ENCODE measurements at places on chromosomes 1 and 21. TPM values are rescaled to one million over a fixed set of nuclear protein-coding genes. Genes with fewer than 3 reads are reported as not detected.

DNA sequence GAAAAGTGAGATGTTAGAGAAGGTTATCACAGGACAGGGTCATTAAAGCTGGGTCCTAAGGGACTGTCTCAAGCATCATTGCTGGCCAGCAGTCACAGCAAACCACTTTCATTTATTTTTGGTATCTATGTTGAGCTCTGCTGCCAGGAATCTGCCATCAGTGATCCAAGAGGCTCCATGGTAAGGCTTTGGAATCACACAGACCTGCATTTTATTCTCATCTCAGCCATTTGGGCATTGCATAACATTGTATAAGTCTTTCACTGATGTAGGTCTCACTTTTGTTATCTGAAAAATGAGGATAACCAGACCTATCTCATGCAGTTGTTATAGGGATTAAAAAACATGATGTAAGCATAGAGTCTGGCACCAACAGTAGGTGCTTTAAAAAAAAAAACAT is 77.5 kb downstream of the OMA1 start:
- H3K36me3 ChIP-seq: no peaks in the 10 kb centered on the region
- no peaks in the 10 kb centered on the region for H3K27me3 ChIP-seq
- no peak overlapping the region for H3K4me3 ChIP-seq
- H3K4me1 ChIP-seq: no peaks in the 10 kb centered on the region

- peak overlapping the region; percentile 86 for H3K27ac ChIP-seq
- H3K4me1 ChIP-seq: peaks cover 54% of the 10 kb centered on the region
- peak overlapping the region; percentile 26 for H3K4me3 ChIP-seq
- H3K27me3 ChIP-seq: no peaks in the 10 kb centered on the region
- H3K36me3 ChIP-seq: no peaks in the 10 kb centered on the region
Observed at GRCh38 chr1:113983391-113983790, 4.1 kb downstream of the OLFML3 start.

DNA sequence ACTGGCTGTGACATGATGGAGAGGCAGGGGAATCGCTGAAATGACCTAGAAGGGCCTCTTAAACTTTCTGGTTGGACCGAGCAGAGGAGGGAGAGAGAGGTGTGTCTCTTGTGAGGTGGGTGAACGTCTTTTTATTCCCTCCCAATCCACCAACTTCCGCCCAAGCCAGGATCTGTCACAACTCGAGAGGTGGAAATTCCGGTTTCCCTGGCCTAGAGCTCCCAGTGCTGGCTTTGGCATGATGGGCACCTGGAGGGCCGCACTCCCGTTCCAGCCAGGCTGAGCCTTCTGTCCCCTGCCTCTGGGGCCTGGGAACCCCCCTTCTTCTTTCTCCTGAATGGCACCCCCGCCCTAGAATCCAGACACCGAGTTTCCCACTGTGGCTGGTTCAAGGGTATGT is at the start of gene SEMA4A:
TSS of gene SEMA4A (plus strand) at position 224 of the 400 bp plus-strand sequence. CDS start 994 bp downstream, outside the sequence.
- DNase-seq: peak; percentile 66
- peaks cover 7% of the 10 kb centered on the region for H3K4me1 ChIP-seq
- H3K27me3 ChIP-seq: no peaks in the 10 kb centered on the region
- peak within 1 kb of the TSS; percentile 22 for H3K27ac ChIP-seq
- no peak within 1 kb of the TSS for H3K4me3 ChIP-seq
- H3K36me3 ChIP-seq: no peaks in the 10 kb centered on the region

DNA sequence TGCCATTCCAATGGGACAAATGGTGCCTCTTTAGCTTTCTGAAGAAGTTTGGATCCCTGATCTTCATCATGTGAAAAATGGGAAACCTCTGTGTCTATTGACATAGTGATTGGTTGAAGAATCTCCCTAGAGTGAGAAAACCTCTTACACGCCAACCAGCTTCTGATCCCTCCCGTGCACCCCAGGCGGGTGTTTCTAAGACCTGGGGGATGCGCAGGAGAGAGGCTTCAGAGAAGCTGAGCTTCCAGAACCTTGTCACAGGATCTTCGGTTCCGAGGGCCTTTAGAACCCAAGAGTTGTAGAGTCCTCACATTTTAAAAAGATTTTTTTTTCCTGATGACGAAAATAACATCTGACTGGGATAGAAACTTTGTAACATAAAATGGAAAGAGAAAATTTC is 11.3 kb downstream of the PODN start:
- no peaks in the 10 kb centered on the region for H3K27me3 ChIP-seq
- no peak for DNase-seq
- H3K27ac ChIP-seq: no peak overlapping the region
- H3K36me3 ChIP-seq: no peaks in the 10 kb centered on the region
- H3K4me3 ChIP-seq: no peak overlapping the region
- H3K4me1 ChIP-seq: no peaks in the 10 kb centered on the region

GRCh38 chr21:38740090-38740489 is 65.6 kb upstream of the ETS2 start:
- H3K4me1 ChIP-seq: peaks cover 32% of the 10 kb centered on the region
- no peak overlapping the region for H3K4me3 ChIP-seq
- H3K27ac ChIP-seq: peak overlapping the region; percentile 38
- no peaks in the 10 kb centered on the region for H3K27me3 ChIP-seq
- DNase-seq: no peak

Gene C1orf185
- total RNA-seq: not detected

DNA sequence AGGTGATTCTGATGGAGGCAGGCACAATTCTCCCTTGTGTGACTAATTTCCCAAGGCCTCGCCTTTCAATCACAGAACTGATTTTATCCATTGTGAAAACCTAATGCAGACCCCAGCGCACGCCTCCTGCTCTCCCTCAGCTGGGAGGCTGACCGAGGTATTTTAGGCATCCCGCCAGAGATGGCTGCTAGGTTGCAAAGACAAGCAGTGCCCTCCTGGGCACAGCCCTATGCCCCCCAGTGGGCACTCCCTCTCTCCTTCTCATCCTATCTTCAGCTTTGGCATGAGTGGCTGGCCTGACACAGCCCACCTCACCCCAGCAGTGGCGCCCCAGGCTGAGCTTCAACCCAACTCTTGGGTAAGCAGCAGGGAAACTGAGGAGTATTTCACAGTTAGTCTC is 24.2 kb upstream of the ZNF648 start:
- H3K27me3 ChIP-seq: no peaks in the 10 kb centered on the region
- H3K27ac ChIP-seq: no peak overlapping the region
- H3K4me1 ChIP-seq: peaks cover 10% of the 10 kb centered on the region
- H3K4me3 ChIP-seq: no peak overlapping the region

GRCh38 chr21:35226968-35227744 is 178.1 kb upstream of the RUNX1 start:
- H3K36me3 ChIP-seq: no peaks in the 10 kb centered on the region
- H3K4me3 ChIP-seq: no peak overlapping the region
- no peaks in the 10 kb centered on the region for H3K27me3 ChIP-seq
- H3K4me1 ChIP-seq: no peaks in the 10 kb centered on the region
- H3K27ac ChIP-seq: no peak overlapping the region

DNA sequence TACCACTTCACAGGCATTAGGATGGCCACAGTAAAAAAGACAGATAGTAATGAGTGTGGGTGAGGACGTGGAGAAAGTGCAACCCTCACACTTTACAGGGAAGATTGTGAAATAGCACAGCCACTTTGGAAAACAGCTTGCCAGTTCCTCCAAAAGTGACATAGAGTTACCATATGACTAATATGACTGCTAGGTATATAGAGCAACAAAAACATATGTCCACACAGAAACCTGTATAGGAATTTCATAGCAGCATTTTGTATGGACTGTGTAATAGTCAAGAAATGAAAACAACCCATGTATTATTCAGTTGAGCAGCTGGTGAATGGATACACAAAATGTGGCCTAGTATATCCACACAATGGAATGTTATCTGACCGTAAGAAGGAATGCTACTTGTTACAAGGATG is 30.4 kb upstream of the LBR start:
- no peaks in the 10 kb centered on the region for H3K36me3 ChIP-seq
- DNase-seq: no peak
- no peak overlapping the region for H3K4me3 ChIP-seq
- peaks cover 39% of the 10 kb centered on the region for H3K4me1 ChIP-seq

DNA sequence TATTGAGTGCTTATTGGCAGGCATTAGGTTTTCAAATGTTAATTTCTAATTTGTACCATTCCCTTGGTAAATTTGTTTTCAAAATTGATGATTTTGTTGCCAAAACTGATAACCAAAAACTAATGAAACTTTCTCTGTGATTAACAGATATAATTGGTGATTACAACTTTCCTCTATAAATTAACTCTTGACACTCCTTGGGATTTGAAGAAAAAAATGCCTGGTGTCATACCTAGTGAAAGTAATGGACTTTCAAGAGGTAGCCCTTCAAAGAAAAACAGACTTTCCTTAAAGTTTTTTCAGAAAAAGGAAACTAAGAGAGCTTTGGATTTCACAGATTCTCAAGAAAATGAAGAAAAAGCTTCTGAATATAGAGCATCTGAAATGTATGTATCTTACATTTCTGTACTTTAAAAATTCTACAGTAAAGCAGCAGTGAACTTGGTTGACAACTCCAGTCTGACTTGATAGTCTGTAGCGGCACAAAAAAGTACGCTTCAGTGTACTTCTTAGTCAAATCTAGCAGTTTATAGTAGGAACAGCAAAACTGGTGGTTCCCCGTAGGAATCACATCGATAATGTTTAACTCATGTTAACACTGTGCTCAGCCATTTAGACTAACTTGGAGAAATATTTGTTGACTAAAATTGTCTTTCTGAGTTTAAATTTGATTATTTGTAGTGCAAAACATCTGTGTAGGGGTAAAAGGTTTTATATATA is 3.0 kb downstream of the USP1 start:
- H3K4me3 ChIP-seq: no peak overlapping the region
- H3K27ac ChIP-seq: no peak overlapping the region
- H3K27me3 ChIP-seq: no peaks in the 10 kb centered on the region
- H3K36me3 ChIP-seq: no peaks in the 10 kb centered on the region
- peaks cover 26% of the 10 kb centered on the region for H3K4me1 ChIP-seq

GRCh38 chr1:31013187-31013864 is 52.2 kb downstream of the PUM1 start:
- H3K27ac ChIP-seq: no peak overlapping the region
- no peak overlapping the region for H3K4me3 ChIP-seq
- H3K4me1 ChIP-seq: peaks cover 37% of the 10 kb centered on the region
- H3K36me3 ChIP-seq: no peaks in the 10 kb centered on the region

- H3K4me1 ChIP-seq: no peaks in the 10 kb centered on the region
- no peak for DNase-seq
- H3K36me3 ChIP-seq: no peaks in the 10 kb centered on the region
Observed at GRCh38 chr1:171850651-171851350, 9.5 kb downstream of the DNM3 start.

- no peaks in the 10 kb centered on the region for H3K27me3 ChIP-seq
- H3K27ac ChIP-seq: no peak overlapping the region
- no peak overlapping the region for H3K4me3 ChIP-seq
- DNase-seq: no peak
- H3K4me1 ChIP-seq: no peaks in the 10 kb centered on the region
Observed at GRCh38 chr1:186144505-186144904, 230.5 kb downstream of the TPR start.

- H3K27ac ChIP-seq: no peak overlapping the region
- H3K4me1 ChIP-seq: peaks cover 7% of the 10 kb centered on the region
- no peaks in the 10 kb centered on the region for H3K36me3 ChIP-seq
- no peak overlapping the region for H3K4me3 ChIP-seq
Observed at GRCh38 chr1:85124091-85124490, 75.8 kb upstream of the MCOLN3 start.

Gene GNG12
- total RNA-seq: 19.1 TPM

GRCh38 chr1:26861889-26862378 is 1.0 kb upstream of the SFN start:
- no peaks in the 10 kb centered on the region for H3K27me3 ChIP-seq
- H3K27ac ChIP-seq: peak overlapping the region; percentile 98
- no peak for DNase-seq
- H3K4me1 ChIP-seq: peaks cover 14% of the 10 kb centered on the region
- no peak overlapping the region for H3K4me3 ChIP-seq

DNA sequence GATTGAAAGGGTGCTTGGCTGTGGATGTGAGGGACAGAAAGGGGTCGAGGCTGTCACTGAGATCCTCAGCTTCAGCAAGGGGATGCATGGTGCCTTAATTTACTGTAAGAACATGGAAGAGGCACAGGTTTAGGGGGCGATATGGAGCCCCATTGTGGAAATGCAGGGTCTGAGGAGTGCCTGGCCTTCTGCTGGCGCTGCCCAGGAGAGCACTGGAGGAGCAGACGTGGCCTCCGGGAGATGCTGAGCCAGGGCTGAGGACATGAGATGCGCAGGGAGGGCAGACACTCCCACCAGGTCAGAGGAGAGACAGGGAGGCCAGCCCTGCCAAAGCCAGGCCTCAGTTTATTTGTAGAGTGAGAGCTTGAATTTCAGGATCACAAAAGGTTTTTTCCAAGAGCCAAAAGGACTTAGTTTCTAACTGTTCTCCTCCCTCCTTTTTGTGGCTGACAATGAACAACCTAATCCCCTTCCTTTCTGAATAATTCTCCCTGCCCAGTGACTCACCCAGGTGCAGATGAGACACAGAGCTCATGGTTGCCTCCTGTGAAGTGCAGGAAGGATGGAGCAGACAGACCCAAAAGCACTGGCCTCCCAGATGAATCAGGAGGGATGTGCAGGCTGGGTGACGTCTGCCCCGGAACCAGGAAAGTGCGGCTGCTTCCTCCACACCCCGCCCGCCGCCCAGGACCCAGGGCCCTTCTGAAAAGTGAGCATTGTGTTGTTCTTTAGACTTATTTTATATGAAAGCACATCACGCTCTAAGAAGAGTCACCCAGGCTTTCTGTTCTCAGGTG is 73.0 kb upstream of the TMPRSS2 start:
- H3K36me3 ChIP-seq: no peaks in the 10 kb centered on the region
- peak; percentile 85 for DNase-seq
- H3K4me1 ChIP-seq: no peaks in the 10 kb centered on the region
- H3K27me3 ChIP-seq: no peaks in the 10 kb centered on the region
- H3K27ac ChIP-seq: peak overlapping the region; percentile 88

- H3K4me1 ChIP-seq: peaks cover 94% of the 10 kb centered on the region
- H3K4me3 ChIP-seq: no peak overlapping the region
- H3K27ac ChIP-seq: peak overlapping the region; percentile 94
- no peaks in the 10 kb centered on the region for H3K27me3 ChIP-seq
Observed at GRCh38 chr1:234960722-234961455, 167.7 kb downstream of the TOMM20 start.

DNA sequence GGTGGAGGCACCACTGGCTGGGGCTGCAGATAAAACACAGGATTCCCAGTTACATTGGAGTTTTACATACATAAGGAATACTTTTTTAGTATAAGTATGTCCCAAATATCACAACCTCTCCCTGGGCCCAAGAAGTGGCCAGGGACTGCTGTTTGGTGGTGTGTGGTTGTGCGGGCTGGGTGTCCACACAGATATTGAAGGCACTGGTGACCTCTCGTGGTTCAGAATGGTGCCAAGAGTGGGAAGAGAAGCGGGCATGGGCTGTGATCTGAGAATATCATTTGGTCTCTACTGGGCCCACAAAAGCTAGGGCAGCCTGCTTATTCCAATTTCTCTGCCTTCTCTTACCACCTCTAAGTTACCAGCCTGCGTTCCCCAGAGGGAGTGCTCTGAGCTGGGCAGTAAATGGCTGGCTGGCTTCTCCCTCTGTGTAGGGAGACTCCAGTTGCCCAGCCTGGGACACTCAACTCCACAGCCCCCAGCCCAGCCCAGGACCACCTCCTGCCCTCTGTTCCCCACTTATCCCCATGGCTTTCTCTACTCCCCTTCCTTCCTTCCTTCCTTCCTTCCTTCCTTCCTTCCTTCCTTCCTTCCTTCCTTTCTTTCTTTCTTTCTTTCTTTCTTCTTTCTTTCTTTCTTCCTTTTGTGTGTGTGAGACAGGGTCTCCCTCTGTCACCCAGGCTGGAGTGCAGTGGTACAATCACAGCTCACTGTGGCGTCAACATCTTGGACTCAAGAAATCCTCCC is 42.8 kb upstream of the RD3 start:
- H3K4me3 ChIP-seq: no peak overlapping the region
- no peaks in the 10 kb centered on the region for H3K4me1 ChIP-seq
- H3K27me3 ChIP-seq: no peaks in the 10 kb centered on the region
- no peak overlapping the region for H3K27ac ChIP-seq
- no peak for DNase-seq
- H3K36me3 ChIP-seq: no peaks in the 10 kb centered on the region

Gene SOX13
- 33.0 TPM for total RNA-seq
